Lung microvascular endothelial cell (primary cell): ENCODE measurements at places on chromosomes 3 and 15.

DNA sequence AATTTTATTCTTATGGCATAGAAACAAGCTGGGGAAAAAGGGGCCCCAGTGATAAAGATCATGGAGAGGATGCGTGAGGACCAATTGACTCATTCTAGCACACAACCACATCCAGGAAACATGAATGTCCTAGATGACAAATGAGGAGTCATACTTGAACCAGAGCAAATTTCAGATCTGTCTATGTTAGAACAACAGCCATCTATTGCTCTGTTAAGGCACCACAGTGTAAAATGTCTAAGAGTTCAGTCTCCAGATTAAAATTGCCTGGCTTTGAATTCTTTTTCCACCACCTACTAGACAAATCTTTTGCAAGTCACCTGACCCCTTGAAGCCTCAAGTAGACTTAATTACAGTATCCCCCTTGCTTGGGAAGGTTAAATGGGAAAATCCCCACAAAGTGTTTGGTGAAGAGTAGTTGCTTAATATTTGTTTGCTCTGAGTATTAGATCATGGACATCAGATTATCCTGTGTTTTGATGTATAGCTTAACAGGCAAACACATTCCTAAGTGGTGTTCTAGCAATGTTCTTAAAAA lies 258.7 kb upstream of the TGFBR2 start:
- peak; percentile 97 for DNase-seq

DNA sequence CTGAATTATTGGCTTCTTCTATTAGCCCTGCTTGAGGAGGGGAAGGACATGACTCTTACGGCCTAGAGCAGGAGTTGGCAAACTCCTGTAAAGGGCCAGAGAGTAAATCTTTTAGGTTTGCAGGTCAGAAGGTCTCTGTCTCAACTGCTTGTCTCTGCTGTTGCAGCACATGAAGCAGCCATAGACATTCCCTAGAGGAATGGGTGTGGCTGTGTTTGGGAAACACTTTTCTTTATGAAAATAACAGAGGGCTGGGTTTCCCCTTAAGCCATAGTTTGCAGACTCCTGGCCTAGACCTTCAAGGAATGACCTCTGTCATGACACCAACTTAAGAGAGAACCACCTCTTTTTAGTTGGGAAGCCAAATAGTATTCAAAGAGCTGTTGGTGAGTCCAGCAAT lies 10.3 kb downstream of the TRAK1 start:
- DNase-seq = no peak

DNA sequence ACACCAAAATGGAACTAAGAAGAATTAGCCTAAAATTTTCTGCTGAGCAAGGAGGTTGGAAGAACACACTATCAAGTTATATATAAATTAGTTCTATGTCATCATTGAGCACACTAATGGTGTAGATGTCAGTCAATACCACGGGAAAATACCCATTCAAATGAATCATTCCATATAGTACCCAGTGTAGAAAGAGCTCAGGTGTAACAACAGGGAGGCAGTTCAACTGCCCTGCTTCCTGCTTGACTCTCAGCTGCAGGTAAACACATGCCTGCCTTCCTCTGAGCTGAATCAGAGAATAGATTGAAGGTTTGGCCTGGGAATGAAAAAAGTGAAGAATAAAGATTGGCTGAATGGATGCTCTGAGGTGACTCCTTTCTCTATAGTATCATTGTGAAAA lies 1088.0 kb downstream of the AGBL1 start:
- DNase-seq = no peak

DNA sequence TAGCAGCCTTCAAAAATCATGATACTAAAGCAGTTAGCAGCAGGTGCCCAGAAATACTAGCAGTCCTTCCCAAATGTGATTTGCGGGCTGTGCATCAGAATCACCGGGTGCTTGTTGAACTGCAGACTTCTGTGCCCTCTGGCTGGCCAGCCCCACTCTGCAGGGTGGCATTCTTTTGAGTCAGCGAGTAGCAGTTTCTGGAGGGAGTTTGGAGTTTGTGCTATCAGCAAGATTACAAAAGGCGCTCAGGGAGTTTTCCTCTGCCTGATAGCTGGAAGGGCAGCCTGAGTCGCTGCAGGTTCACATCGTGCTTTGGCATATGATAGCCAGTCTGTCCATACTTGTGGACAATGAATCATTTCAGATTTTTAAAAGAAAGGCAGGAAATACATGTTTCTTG lies 57.6 kb downstream of the CLDN11 start:
- no peak for DNase-seq

DNA sequence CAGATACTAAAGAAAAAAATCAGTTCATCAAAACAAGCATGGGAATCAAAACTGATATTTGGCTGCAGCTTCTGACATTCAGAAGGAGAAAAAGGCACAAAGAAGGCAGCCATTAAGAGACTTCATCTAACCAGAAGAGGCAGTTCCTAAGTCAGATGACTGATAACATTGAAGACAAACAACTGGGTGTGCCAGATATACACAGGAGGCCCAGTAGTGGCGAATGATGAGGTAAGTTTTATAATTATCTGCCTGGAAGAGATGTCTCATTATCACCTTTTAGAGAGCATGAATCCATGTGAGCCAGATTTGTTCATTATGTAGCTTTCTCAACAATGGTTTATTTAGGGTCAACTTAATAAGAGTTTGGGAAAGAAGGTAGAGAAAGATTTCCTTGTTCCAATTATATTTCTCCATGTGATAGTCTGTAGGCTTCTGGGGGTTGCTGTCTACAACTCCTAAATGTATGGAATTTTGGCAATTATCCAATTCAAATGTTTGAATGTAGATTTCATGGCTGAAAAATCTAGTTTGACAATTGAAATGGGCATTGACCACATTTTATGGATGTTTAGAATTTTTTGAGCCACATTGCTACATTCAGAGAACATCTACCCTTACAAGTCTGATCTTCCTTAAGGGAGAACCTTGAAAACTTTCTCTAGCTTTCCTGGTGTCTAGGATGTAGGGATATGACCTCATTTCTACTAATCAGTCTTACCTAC lies 50.4 kb upstream of the RASGRF1 start:
- no peak for DNase-seq

GRCh38 chr15:101027273-101027901 lies 108.2 kb downstream of the LRRK1 start:
- no peak for DNase-seq

DNA sequence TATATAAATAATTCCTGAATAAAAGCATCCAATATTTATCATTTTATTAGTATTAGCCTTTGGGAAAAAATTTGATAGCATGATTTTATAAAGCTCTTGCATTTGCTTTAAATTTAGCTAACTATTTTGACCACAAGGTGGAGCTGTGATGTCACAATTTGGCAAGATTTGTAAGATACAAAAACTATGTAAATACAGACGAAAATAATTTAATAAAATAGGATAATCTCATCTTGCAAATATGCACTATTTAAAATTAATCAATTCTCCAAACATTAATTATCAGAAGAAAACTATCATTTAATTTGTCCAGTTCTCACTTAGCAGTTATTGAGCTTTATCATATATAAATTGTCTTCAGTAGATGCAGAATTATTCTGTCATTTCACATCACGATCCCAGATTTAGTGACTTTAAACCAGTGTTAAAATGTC lies 95.4 kb downstream of the PLOD2 start:
- peak; percentile 87 for DNase-seq

- no peak for DNase-seq
Observed at GRCh38 chr3:58038675-58039292, 30.6 kb downstream of the FLNB start.

DNA sequence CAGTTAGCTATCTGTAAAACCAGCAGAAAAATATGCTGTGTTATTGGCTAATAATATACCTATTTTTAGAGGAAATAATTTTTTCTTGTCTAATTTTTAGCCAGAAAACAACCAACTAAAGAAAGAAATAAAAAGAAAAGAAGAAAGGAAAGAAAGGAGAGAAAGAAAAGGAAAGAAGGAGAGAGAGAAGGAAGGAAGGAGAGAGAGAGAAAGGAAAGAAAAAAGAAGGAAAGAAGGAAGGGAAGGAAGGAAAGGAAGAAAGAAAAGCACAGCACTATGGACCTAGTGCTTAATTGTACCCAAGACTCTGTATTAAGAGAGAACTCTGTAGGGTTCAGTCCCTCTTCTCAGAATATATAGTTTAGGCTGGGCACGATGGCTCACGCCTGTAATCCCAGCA lies 3.3 kb upstream of the PAQR9 start:
- DNase-seq = no peak

- DNase-seq = peak; percentile 26
Observed at GRCh38 chr3:43405888-43406642, 119.7 kb downstream of the SNRK start.

DNA sequence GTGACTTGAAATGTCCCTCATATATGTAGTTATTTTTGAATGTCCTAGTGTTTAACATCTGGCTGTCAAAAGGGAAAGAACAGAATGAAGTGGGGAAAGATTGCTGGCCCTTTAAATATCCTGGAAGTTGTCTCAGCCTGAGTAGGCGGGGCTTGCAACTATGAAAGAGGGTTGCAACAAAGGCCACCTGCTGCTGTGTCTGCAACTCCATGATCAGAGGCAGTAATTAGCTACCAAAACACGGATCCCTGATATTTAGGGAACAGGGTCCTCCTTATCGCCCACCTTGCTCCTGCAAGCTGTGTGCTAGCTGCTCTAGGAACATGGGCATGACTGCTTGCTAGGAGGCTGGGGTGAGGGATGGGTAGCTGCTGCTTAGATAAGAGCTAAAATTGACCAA lies 100.2 kb upstream of the CFAP20DC start:
- DNase-seq = no peak

- DNase-seq = no peak
Observed at GRCh38 chr3:13713396-13713795, 164.5 kb downstream of the FBLN2 start.

- peak; percentile 71 for DNase-seq
Observed at GRCh38 chr3:73056014-73056844, 5.2 kb upstream of the EBLN2 start.

- DNase-seq = no peak
Observed at GRCh38 chr3:128521715-128522114, 28.7 kb upstream of the GATA2 start.

DNA sequence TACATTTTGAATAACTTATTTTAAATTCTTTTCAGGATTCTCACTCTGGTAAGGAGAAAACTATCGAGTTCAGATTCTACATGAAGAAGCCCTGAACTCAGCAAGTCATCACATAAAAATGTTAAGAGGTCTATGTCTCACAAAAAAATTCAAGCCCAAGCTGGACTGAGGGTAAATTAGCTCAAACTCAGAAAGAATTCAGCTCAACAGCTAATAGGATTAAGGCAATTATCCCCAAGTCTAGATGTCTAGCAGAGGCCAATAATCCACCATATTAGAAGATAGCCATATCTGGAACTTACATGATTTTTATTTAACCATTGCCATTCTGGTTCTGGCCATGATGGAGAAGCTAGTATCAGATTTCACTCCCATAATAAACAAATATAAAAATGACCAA lies 909.7 kb downstream of the PLOD2 start:
- no peak for DNase-seq

DNA sequence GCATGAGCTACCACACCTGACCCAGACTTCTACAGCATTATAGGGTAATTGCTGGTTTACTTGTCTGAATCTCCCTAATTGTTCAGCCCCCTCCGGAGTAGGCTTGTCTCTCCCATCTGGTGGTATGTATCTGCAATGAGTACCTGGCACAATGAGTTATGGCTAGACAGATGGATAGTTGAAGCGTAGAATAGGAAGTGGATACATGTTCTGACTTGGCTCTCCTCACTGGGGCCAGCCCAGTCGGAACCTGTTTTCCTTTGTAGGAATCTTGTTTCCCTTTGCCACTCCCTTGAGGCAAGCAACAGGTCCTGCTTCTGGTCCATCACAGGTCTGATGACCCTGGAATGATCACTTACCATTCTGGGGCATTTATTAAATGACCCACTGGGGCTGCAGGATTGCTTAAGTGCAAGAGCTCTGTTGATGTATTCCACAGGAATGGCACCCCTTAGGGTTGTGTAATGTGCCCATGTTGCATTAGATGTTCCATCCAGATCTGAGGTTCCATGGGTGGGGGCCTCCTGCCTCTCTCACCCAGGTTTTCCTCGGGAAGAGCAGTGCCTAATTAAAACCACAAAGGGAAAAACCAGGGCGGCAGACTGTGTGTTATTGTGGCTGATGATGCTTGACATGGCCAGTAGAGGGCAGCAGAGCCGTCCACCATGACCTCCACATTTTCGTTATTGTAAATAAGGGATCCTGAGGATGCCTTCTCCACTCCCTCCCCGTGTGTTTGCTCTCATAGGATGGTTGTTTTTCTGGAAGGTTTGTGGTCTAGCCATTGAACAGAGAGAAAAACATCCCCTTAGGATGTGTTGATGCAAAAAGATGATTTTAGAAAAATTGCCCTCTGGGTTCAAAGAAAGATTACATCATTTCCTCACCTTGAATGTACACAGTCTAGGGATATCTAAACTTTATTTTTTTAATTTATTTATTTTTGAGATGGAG lies 58.0 kb downstream of the CMTM8 start:
- peak; percentile 82 for DNase-seq

DNA sequence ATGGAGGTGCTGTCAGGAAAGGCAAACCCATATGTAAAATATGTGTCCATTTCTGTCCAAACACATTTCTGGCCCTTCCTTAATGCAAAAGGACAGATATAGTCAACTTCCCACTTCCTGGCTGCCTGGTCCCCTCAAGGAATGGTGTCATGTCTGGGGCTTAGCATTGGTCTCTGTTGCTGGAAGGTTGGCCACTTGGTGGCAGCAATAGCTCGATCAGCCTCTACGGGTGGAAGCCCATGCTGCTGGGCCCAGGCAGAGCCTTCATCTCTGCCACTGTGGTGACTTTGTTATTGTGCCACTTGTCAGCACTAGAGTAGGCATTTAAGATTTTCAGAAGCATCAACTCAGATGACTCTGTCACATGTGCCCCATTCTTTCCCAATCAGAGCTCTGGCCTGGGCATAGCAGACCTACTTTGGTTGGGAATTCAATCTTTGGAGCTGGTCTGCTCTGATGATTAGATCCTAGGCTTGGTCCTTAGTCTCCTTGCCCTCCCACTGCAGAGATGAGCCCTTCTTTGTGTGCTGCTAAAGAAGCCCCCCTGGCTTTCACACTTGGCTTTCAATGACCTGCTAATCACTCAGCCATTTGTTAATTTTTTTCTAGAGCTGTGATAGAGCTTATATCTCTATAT lies 51.0 kb upstream of the SPSB4 start:
- peak; percentile 76 for DNase-seq

- DNase-seq = no peak
Observed at GRCh38 chr3:189278221-189278620, 106.5 kb downstream of the TPRG1 start.

- no peak for DNase-seq
Observed at GRCh38 chr3:112463250-112463649, 36.0 kb downstream of the BTLA start.

DNA sequence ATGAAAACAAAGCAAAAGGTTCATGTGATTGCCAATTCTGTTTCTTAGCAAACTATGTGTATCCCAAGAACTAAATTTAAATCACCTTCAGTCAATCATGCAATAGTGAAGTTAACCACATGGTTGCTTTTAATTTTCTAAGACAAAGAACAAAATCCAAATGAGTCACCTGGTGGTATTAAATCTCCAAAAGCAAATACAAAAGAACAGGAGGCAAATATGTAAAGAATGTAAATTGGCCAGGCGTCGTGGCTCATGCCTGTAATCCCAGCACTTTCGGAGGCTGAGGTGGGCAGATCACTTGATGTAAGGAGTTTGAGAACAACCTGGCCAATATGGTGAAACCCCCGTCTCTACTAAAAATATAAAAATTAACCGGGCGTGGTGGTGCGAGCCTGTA lies 54.2 kb upstream of the PIK3R4 start:
- no peak for DNase-seq

- DNase-seq = no peak
Observed at GRCh38 chr3:11969986-11970385, 34.2 kb upstream of the SYN2 start.

GRCh38 chr15:41671656-41672648 lies 11.7 kb downstream of the MGA start:
- DNase-seq = no peak

GRCh38 chr15:63054281-63054683 lies 11.7 kb downstream of the TPM1 start:
- no peak for DNase-seq
